Activated CD8-positive, alpha-beta T cell treated with anti-CD3 and anti-CD28 coated beads, Interleukin-2, amount 10 ng/mL, durations not matched to agents 7 days and 5 days (primary cell): ENCODE measurements at places on chromosomes 11 and 22.
A peak's percentile ranks its signal among the peaks of the same experiment; 100 is the strongest.

DNA sequence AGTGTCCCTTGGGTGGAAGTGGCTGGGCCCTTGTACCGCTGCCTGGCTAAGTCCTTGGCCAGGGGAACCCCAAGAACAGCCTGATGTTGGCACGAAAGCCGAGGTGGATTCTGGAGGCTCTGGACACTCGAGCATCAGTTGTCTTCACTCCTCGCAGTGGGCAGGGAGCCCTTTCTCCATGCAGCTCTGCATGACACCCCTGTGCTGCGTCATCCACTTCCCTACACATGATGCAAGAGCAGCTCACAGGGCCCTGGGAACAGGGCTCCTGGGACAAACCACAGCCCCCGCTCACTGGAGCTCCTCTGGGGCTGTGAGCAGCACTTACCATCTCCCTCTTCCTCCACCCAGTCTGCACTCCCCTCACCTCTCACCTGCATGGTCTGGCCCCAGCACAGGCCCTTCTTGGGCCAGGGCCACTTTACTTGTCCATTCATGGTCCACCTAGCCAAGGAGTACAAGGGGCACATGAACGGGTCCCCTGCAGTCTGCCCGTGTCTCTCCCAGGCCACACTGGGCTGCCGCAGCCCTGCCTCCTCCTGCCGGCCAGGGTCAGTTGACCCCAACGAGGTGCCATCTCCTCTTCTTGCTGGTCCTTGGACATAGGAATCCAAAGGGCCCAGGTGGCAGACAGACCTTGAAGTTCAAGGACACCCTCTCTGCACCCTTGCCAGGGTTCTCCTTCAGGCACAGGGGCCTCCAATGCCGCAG lies 66.5 kb downstream of the IGF2 start:
- no peak for DNase-seq

DNA sequence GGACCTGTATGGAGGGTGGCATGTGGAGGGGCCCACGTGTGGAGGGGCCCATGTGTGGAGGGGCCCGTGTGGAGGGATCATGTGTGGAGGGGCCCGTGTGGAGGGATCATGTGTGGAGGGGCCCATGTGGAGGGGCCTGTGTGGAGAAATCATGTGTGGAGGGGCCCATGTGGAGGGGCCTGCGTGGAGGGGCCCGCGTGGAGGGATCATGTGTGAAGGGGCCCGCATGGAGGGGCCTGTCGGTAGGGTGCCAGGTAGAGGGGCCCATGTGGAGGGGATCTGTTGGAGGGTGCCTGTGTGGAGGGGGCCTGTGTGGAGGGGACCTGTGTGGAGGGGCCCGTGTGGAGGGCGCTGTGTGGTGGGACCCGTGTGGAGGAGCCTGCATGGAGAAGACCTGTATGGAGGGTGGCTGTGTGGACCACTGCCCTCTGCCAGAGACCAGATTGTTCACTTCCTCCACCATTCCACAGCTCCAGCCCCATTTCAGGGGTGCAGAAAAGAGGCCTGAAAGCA lies 47.0 kb downstream of the IGLL5 start:
- DNase-seq: no peak

DNA sequence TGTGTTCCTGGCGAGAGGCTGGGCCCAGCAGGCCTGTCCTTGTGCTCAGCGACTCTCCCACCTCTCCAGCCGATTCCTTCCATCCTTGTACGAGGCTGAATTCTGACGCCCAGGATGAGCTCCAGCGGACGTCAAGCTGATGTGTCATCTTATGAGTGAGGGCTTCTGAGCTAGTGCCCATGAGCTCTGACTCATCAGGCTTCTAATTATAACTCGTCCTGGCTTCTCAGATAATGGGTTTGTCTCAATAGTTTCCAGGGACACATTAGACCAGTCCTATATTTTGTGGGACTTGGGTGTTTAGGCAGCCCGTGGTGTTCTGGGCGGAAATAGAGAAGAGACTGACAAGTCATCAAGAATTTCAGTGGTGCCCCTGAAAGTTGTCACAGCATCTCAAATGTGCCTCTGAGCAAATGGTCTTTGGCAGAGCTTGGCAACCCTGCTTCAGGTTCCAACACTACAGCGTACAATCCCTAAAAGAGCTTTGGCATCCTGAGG lies 108.2 kb upstream of the CD44 start:
- no peak for DNase-seq

DNA sequence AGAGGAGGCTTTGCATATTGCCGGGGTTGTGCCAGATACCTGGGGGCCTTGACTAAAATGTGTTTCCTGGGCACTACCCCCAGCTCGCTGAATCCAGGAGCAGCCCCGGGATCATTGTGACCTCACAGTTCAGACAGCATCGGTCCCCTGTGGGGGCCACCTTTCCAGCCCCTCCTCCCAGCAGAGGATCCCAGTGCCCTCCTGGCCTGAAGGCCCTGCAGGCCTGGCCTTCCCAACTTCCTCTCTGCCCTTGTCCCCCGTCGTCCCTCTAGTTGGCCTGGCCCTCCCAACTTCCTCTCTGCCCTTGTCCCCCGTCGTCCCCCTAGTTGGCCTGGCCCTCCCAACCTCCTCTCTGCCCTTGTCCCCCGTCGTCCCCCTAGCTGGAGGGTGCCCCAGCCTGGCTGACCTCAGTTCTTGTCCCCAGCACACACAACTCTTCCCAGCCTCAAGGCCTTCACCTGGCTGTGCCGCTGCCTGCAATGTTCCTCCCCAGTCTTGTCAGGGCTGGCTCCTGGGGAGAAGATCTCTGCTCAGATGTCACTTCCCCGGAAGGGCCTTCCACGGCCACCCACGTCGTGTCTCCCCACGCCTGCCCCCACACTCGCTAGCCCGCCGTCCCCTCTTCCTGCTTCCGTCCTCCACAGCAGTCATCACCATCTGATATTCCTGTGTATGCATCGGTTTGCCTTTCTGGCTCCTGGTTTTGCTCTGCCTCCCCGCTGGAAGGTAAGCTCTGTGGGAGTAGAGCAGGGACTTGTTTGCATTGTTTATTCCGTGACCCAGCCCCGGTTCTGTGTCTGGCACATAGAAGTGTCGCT lies 12.6 kb upstream of the ANO1 start:
- no peak for DNase-seq

DNA sequence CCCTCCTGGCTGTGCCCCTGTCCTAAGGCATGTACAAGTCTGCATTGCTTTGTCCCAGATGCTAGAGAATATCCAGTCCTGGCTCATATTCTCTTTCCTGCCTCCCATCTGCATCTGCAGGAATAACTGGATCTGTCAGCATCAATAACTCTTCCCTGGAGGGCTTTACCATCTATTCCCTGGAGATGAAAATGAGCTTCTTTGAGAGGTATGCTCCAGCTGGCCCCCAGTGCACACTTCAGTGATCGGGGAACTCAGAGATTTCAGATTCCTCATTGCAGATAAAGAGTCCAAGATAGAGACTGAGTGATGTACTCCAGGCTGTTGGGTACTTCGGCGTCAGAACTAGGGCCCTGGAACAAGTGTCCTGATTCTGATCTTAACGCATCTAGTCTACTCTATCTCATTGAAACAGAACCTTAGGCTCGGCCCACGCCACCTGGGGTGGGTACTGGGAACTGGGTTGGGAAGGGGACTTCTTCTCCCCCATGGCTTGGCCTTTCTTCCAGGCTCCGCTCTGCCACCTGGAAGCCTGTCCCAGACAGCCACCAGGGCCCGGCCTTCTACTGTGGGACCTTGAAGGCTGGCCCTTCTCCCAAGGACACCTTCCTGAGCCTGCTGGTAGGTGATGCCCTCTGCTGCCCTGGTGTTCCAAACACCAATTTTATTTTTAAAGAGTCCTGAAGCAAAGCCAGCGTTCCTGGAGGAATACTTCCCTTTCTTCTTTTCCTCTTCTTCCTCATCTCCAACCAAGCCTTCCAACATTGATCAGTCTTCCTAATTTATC lies 17.8 kb upstream of the GLB1L2 start:
- no peak for DNase-seq

DNA sequence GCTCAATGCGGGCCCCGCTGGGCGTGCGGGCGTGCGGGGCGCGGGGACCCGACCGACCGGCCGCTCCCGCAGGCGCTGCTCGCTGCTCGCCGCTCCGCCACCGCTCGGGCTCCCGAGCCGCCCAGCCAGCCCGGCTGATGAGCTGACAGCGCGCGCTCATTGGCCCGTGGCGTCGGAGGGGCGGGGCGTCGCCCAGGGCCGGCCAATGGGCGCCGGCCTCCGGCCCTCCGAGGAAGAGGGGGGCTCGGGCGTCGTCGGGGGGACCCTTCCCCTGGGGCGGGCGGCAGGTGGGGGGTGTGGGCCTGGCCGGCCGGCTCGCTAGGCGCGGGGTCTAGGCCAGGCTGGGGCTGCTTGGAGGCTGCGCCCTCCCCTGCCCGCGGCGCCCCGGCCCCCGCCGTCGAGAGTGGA lies at the start of gene SCUBE1:
SCUBE1 (minus strand) TSS at position 111 of the 408 bp plus-strand sequence. CDS start 111 bp downstream, outside the sequence.
- DNase-seq: peak; percentile 28

DNA sequence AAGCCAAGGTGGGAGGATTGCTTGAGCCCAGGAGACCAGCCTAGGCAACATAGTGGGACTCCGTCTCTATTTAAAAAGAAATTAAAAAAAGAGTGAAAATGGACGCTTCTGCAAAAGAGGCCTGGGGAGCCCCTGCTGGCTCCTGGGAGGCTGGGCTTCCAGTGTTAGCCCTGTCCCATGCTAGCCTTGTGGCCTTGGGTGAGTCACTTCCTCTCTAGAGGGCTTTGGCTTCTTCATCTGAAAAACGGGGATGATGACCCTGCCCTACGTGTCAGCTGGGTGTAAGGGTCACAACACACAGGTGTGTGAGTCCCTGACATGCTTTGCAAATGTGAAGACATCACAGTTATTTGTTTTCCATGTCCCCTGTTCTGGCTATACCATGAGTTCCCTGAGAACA lies 32.8 kb downstream of the FAM227A start:
- no peak for DNase-seq

DNA sequence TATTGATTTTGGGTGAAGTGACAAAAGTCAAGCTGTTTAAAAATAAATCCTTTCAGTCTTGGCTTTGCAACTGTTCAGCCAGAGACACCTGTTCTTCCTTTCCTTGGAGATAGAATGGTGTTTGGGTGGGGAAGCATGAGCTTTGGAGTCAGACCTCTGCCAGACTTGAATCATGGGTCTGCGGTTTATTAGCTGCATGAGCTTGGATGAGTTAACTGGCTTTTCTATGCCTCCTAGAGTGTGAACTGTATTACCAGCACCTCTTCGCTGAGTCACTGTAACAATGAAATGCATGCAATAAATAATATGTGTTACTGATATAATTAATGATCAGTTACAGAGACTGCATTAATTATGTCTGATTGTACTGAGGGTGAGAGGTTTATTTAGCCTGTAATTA lies 13.5 kb upstream of the MYEOV start:
- DNase-seq: no peak

DNA sequence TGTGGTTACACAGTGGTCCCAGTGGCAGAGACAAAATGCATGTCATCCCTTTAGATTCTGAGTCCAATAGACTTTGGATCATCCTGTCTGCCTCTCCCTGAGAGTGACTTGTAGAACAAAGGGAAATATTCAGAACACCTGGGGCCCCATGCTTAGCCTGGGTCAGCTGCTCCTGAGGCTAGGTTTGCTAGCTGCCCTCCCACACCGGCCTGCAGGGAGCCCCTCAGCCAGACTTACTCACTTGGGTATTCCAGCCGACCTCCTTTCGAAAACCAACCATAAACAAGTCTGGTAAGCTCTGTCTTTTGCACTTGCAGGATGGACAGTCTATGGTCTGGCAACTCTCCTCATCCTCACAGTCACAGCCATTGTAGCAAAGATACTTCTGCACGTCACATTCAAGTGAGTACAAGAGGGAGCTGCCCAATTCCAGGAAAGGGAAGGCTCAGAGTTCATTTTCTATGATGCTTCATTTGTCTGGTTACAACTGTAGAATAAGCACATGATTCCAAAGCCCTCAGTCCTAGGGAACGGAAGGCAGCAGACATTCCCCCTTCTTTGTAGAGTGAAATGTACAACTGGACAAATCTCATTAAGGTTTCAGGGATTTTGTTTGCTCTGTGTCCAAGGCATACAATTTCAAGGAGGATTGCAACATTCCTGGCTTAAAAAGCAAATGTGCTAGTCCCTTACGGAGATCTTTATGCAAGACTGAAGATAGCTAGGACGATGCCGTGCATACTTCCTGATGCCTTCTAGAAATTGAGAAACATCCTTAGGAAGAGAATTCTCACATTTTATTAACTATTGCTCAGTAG lies 65.5 kb upstream of the EMID1 start:
- DNase-seq: no peak

DNA sequence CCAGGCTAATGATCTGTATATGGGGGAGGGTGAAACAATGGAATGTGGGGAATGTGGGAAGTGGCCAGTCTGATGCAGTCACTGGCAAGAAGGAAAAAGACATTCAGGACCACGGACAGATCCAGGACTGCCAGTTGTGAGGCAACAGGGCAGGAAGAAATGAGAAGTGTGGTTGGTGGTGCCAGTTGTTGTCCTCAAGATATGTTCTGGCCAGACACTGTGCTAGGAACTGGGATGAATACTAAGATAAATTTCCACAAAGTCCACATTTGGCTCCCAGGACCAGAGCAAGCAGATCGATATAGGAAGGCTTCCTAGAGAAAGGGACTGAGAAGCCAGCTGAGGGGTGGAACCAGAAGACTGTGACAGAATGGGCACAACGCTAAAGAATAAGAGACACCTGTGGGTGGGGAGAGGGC lies 6.8 kb upstream of the TPBGL start:
- DNase-seq: peak; percentile 65

DNA sequence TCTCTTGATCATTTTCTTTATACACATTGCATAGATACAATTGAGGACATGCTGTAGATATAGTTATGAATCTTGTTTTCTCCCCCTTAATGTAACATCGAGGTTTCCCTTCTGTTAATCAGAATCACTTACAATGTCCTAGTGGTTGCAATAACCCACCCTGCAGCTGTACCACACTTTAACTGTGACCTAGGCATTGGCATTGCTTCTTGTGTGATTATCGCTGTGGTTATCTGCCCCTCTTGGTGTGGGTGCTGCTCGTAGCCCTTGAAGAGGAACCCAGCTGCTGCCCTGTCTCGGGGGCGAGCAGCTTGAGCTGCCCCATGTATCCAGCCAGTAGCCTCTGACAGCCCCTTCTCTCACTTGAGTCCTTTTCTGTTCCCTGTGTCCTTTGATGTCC lies 1.5 kb downstream of the DGAT2 start:
- DNase-seq: no peak

DNA sequence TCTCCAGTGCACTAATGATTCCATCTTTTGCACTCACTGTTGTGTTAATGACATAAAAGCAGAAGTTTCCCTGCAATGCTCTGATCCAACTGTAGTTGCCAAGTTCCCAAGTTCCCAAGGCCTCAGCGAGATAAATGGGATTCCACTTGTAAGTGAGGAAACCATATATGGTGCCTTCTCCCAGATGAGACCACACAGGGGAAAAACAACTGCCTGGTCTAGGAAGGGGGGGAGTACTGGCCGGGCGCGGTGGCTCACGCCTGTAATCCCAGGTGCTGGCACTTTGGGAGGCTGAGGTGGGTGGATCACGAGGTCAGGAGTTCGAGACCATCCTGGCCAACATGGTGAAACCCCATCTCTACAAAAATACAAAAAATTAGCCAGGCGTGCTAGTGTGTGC lies 23.3 kb upstream of the RELA start:
- DNase-seq: no peak

- DNase-seq: peak; percentile 63
Observed at GRCh38 chr22:32473388-32473952, 1.1 kb upstream of the FBXO7 start.

GRCh38 chr11:26995701-26996460 lies 2.0 kb downstream of the FIBIN start:
- DNase-seq: no peak
